Dermis microvascular lymphatic vessel endothelial cell (primary cell): ENCODE measurements at places on chromosomes 13 and 19. TPM values are rescaled to one million over a fixed set of nuclear protein-coding genes. Genes with fewer than 3 reads are reported as not detected.

GNG8 gene
- not detected in 2 replicates for total RNA-seq

DHX34 gene
- 5.0 and 6.3 TPM in 2 replicates for total RNA-seq

C19orf81 gene
- 0.89 TPM in 1 of 2 replicates, not detected in the other for total RNA-seq

POU4F1 gene
- total RNA-seq, result under 0.01 TPM in 2 replicates

COX6B2 gene
- not detected in 2 replicates for total RNA-seq

UHRF1 gene
- total RNA-seq, result 18.3 and 27.1 TPM in 2 replicates

ZNF154 gene
- total RNA-seq, result 0.13 and 0.63 TPM in 2 replicates

PIH1D1 gene
- 146 and 159 TPM in 2 replicates for total RNA-seq

NLRP12 gene
- 0.51 and 0.76 TPM in 2 replicates for total RNA-seq

LIM2 gene
- not detected in 2 replicates for total RNA-seq

AMER2 gene
- total RNA-seq, result not detected in 2 replicates

GJB2 gene
- not detected in 2 replicates for total RNA-seq

CYP2F1 gene
- total RNA-seq, result not detected in 2 replicates

GRCh38 chr13:107102676-107103075, 534.7 kb upstream of the ARGLU1 start:
- peak; percentile 19 for DNase-seq

DNA sequence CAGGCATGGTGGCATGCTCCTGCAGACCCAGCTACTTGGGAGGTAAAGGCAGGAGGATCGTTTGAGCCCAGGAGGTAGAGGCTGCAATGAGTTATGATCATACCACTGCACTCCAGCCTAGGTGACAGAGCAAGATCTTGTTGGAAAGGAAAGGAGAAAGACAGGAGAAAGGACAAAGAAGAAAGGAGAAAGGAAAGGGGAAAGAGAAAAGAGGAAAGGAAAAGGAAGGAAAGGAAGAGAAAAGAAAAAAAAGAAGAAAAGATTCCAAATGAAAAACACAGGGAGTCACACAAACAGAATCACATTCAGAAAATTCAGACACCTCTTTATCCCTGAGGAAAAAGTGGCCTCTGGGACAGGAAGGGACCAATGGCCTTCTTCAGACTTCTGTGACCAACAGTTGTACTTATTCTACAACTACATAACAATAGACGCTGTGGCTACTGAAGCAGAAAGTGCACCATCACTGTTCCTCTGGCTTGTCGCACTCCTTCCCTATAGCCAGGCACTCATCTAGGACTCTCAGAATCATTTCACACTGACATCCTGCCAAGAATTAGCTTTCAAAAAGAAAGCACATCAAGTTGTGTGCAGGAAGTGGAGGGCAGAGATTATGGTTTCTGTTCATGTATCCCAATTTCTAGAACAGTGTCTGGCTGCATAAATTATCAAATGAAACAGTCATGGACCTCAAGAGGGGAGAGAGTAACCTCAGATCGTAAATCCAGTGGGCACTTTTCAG, 5.9 kb downstream of the MTMR6 start:
- DNase-seq, result no peak

DNA sequence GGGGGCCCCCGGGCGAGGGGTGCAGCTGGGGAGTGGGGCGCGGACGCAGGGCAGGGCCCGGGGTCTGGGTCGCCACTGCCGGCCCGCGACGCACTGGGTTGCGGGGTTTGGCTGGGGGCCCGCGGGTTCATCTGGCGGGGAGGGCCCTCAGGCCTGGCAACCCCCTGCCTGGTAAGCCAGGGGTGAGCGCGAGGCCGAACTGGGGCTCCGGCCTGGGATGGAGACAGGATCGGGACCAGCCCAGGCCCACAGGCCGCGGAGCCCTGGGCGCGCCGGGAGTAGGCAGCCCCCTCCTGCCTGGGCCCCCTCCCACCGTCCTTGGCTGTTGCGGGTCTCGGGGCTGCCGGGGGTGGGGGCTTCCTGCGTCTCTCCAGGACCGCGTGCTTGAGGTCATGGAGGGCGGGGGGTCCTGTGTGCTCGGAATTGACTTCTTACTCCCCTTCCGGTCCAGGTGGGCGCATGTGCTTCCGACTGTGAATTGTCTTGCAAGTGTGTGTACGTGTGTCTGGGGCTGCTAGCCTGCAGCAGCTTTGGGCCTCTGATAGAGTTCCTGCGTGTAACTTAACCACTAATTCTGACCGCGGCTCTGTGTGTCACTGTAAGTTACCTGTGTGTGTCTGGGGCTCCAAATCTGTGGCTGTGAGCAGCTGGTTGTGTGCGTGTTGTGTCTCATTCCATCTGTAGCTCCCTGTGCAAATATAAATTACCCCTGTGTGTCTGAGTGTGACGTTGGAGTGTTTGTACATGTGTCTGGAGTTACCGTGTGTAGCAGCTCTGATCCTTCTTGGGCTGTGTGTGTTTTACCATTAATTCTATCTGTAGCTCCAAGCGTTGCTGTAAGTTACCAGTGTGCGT, 751 bp downstream of the GRAMD1A start:
- DNase-seq, result no peak

GRCh38 chr13:66803013-66803807, 426.9 kb downstream of the PCDH9 start:
- DNase-seq, result no peak

DNA sequence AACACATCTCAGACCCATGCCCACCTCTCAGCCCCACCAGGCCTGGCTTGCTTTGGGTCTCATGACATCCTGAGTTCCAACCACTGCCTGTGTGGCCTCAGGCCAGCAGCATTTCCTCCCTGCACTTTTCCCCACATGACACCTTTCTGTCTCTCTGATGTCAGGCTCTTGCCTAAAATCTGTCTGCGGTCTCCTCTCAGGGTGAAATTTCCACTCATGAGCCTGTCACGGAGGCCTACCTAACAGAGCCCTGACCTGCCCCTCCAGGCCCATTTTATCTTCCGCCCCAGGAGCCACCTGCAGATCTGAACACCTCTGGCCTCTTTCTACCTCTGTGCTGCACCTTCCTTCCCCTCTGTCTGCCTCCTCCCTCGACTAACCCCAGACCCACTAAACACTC, 93.5 kb downstream of the ZDHHC20 start:
- no peak for DNase-seq

GRCh38 chr13:73531014-73531413, 472.2 kb downstream of the KLF5 start:
- DNase-seq, result no peak

- DNase-seq, result peak; percentile 98
Observed at GRCh38 chr19:48249502-48250014, 6.2 kb downstream of the CARD8 start.

DNA sequence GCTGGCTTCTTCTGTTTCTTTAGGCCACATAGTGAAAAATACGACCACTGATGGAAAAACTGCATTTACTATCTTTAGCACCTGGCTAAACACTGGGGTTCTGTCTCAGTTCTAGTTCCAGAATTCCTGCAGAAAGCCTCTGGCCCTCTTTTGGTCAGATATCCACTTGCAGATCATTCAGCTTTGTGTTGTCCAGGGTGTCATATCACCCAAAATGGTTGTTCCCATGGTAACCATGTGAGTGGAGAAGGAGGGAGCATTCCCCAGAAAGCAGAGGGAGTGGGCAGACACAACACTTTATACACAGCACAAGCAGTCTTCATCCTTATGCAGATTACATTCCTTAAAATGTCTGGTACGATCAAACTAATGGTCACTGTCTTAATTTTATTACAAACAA, 73.5 kb downstream of the CAB39L start:
- no peak for DNase-seq

- peak; percentile 51 for DNase-seq
Observed at GRCh38 chr13:80342471-80343371, 1.8 kb upstream of the SPRY2 start.

GRCh38 chr19:36672368-36672767, 5.7 kb upstream of the ZNF461 start:
- DNase-seq, result no peak

DNA sequence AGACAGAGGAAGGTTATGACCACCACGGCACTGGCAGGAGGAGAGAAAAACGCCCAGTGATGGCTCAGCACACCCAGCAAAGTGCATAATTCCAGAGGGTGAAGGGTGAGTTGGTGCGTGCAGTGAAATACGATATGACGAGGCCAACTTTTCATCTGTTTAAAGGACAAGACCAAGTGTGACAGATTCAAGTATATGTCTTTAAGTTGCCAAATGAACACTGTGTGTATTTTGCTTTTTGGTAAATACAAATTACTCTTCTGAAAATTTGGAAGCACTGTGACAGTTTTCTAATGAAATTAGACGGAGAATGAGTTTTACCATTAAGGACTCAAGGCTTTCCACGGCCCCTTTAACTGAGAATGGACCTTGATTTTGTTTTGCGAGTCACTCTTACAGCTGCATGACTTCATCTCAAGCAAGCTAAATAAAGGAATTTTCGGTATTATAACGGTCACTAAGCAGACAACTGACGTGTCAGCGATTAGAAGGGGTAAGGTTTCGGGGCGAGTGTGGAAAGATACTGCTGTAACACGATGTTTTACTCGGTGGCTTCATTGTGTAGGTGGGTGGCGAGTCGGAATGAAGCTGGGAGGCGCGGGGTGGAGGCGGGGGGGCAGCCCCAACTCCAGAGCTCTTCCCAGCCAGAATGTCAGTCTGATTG, 22.8 kb downstream of the COL4A2 start:
- DNase-seq, result no peak

GRCh38 chr19:52665027-52665426, 26.9 kb upstream of the ZNF83 start:
- DNase-seq, result no peak

DNA sequence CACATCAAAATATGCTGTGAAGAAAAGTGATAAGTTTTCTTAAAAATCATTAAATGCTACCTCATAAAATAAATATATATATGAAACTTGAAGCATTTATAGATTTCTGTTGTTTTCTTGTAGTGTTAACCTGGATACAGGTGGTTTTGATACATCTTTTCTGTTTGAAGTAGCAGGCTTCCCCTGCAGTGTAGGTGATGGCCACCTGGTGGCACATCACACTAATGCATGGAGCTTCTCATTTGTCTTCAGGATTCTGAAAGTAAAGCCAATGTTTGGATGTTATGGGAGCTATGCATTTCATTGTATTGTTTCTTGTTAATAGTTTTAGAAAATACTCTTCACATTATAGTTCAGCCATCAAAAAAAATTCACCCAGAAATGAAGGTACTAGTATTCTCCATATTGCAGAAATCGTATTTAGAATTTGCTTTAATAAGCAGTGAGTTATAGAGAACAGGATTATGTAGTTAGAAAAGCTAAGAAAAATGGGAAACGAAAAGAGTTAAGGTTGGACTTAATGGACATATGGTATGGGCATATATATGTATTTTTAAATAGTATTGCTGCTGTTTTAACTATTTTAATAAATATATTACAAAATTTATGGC, 18.7 kb downstream of the GPR180 start:
- DNase-seq, result no peak

DNA sequence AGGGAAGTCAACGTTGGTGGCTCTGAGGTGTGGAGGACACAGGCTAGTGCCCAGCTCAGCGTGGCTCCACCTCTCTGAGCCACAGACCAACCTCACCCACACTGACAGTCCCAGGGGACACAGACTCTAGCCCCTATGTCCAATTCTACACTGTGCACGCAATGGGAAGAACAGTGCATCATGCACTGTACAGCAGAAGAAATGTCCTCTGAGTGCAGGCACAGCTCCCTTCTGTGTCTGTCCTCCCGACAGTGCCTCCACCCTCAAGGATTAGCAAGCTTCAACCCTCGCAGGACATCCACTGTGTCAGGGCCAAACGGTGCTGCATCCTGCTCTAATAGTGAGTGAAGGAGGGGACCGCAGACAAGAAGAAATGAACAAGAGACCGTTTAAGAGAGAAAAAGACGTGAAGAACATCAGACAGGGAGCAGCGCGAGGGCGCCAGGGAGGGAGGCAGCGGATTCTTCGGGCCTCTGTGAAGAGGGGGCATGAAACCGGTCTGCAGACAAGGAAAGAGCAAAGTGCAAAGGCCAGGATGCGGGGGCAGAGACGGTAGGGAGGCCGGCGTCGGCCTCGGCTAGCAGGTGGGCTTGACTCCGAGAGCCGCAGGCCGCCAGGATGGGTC, 681 bp downstream of the ZNF837 start:
- DNase-seq, result no peak
